ENCODE measurements at places on chromosomes 5 and 9. TPM values are rescaled to one million over a fixed set of nuclear protein-coding genes. Genes with fewer than 3 reads are reported as not detected.

TRIM7 gene
- 6.4 TPM for total RNA-seq

DNA sequence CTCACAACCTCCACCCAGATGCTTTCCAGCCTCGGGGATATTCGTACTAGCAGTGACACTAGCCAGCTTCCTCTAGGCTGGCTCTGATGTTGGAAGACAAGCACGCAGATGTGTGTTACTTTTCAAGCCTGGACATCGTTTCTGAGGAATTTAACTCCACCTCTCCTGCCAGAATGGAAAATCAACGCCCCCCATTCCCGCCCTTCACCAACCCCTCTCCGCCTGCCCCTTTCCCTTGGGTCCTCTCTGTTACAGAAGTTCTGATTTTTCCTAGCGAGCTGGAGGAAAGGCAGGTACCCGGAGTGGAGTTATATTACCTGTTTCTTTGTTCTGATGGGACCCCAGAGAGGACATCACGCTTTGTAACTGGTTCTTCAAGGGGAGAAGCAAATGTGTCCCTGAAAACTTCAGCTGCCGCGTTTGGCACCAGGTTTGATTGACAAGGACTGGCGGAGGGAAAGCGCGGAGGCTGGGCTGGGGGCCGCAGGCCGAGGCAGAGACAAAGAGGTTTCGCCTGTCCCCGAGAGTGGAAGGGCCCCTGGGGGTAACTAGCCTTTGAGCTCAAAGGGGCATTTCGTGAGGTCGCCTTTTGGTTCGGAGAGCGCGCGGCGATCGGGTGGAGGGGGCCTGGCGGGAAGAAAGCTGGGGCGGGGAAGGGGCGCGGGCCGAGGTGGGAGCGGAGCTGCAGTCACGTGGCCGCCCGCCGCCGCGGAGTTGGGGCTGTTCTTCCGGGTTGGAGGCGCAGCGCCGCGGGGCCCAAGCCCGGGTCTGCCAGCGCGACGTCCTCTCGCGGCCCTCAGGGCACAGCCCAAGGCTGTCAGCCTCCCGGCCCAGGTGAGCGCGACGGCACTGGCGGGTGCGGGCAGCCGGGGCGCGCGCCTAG lies at the start of gene NNT:
NNT (plus strand) TSS at position 720 of the 883 bp plus-strand sequence. CDS start 6,016 bp downstream, outside the sequence.
- DNase-seq = peak; percentile 93

- no peak for DNase-seq
Measured at GRCh38 chr5:116025866-116026265, 6.4 kb upstream of the ARL14EPL start.

DNA sequence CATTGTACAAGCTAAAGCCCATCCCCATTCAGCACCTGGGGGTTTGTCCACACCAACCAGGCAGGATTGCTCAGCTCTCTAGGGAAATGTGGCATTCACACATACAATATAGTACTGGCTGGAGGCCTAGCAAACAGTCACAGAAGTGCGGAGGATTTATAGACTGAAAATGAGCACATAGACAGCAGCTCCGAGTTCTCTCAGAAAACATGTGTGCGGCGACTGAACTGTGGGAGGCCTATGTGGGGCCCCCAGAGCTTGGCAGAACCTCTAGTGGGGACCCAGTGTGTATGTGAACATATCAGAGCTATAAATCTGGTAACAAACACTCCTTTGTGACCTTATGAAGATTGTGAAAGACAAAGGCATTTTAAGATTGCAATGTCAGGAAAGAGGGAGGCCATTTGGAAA lies 431.1 kb downstream of the DTWD2 start:
- DNase-seq = no peak

MEGF10 gene
- total RNA-seq = 0.32 TPM

DNA sequence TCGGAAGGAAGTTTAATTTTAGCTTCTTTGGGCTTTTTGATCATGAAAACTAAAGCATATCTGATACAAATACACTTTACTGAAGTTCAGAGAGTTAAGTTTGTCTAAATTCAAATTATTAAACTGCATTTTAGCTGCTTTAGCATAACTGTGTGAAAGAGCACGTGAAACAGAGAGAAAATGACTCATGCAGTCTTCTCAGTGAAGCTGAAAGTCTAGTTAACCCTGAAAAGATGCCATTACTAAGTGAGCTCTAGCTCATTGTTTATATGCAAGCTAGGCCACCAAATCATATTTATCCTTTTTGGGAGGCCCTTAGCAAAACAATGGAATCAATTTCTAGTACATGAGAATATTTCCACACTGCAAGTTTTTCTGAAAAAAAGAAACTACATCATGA lies 27.6 kb downstream of the TPD52L3 start:
- no peak for DNase-seq

- DNase-seq = no peak
Measured at GRCh38 chr5:78903353-78903752, 81.8 kb downstream of the ARSB start.

PCDHB12 gene
- total RNA-seq = 1.1 TPM

DNA sequence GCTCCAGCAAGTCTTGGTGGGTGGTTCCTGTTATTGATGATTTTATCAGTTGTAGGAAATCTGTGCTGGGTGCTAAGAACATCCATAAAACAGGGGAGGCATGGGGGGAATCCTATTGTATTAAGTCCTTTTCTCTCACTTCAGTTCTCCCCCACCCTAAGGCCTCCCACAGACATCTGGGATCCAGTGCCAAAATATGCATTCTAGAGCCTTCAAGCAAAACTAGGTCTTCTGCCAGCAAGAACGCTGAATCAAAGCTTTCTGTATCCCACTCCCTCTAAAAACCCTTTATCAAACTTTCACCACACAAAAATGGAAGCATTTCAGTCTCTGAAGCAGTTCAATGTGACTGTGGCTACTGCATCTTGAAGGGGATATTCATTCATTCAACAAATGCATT lies 281.9 kb downstream of the GAS1 start:
- no peak for DNase-seq

DNA sequence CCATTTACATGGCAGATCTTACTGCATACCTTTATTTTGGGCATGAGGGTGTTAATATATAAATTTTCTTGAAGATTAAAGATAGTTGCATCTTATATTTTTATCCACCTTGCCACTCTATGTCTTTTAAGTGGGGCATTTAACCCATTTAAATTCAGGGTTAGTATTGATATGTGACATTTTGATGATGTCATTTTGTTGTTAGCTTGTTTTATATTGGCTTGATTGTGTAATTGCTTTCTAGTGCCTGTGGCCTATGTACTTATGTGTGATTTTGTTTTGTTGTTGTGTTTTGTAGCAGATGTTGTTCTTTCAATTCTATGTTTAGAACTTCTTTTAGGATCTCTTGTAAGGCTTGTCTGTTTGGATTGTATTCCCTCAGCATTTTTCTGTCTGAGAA lies 939.9 kb upstream of the CDH9 start:
- no peak for DNase-seq

C9orf153 gene
- not detected for total RNA-seq

DNA sequence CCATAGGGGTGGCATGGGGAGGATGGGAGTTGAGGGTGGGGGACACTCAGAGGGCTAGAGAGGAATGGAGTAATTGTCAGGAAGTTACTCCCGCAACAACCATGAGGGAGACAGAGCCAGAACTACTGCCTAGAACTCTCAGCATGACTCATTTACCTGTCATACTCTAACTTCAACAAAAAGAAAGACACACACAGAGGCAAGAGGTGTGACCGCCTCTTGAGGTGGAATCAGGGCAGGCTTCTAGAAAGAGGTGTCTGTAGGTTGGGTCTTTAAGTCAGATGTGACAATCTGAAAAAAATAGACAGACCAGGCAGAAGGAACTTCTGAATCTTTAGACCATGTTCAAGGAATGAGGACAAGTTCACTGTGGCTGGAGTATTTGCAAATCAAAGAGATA lies 73.4 kb downstream of the GABBR2 start:
- DNase-seq = no peak

GRCh38 chr9:130265431-130266235 lies at the start of gene HMCN2:
Gene HMCN2 (plus strand): TSS chr9:130265760. CDS start chr9:130265879, 119 bp downstream.
- peak; percentile 70 for DNase-seq

DNA sequence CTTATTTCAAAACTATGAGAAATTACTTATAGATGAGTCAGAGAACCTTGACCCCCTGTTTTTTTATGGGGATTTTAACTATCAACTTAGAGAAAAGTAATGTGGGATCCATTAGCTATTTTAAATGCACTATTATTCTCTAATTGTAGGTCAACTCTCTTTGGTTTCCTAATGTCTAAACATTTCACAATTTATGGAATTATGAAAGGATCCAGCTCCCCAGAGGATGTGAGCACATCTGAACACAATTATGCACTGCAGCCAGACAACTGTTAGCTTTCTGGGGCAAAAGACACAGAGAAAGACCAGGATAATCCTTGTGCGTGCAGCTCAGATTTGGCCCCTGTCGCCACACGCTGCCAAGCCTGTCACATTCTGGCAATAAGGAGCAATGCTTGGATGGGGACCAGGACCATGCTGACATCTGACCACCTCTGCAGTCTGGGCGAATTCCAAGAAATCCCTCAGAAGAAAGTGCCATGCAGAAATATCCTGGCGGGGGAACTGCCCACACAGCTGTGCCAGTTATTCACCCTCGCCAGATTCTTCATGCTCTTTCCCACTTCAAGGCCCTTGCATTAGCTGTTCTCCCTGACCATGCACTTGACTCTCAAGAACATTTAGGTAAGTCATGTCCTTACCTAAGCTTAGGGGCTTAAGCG lies 22.2 kb upstream of the CMBL start:
- peak; percentile 71 for DNase-seq

CCNI2 gene
- not detected for total RNA-seq

- no peak for DNase-seq
Measured at GRCh38 chr9:98104445-98104881, 14.6 kb downstream of the TRIM14 start.

PCDHGB4 gene
- 12.5 TPM for total RNA-seq

DNA sequence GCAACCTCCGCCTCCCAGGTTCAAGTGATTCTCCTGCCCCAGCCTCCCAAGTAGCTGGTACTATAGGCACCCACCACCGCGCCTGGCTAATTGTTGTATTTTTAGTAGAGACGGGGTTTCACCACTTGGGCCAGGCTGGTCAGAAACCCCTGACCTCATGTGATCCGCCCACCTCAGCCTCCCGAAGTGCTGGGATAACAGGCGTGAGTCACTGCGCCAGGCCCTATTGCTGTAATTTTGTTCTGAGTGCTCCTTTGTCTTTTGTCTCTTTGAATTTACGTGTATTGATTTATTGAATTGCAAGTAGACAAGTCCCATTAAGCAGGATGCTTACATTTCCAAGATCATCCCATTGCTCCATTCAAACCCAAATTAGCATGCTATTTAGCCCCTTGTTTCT lies 186.7 kb downstream of the MSX2 start:
- no peak for DNase-seq

- DNase-seq = no peak
Measured at GRCh38 chr5:76230711-76231285, 147.6 kb downstream of the SV2C start.

AK3 gene
- 108 TPM for total RNA-seq

GRCh38 chr5:74639807-74640449 lies 600 bp downstream of the ENC1 start:
- peak; percentile 79 for DNase-seq

DNA sequence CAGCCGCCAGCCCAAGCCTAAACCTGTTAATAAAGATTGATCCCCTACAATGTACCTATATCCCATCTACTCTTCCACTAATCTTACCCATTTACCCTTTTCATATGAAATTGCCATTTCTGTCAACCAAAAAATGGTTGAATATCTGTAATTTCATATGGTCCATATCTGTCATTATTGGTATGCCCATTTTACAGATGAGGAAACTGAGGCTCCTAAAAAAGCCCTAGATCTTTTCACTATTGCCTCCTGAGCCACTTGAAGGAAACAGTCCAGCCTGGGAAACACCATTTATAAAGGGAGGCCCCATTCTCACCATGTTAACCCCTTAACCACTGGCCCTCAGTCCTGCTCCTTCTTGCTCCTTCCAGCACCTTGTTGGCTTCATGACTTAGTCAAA lies 41.2 kb upstream of the SNAPC3 start:
- DNase-seq = no peak

GRCh38 chr9:113352411-113352810 lies 3.1 kb downstream of the BSPRY start:
- DNase-seq = no peak

MARCHF11 gene
- total RNA-seq = 1.3 TPM

GRCh38 chr9:116860509-116861120 lies 173.5 kb downstream of the TRIM32 start:
- DNase-seq = no peak

DNA sequence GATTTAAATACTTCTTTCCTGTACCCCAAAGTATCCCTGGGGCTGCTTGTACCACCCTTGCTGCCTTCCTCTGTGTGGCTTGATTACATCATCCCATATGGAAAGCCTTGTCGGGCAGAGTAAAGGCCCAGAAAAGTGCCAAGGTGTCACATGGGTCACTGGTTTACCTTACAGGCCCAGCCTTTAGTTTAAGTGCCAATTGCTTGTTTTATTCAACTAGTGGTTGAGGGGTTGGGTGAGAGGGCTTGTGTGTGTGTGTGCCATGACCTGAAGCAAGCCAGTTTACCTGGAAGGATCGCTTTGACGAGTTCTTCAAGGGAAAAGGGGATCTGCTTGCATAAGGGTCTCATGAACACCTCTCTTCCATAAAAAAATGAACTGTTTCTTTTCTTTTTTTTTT lies 7.8 kb upstream of the HSPA9 start:
- no peak for DNase-seq

DNA sequence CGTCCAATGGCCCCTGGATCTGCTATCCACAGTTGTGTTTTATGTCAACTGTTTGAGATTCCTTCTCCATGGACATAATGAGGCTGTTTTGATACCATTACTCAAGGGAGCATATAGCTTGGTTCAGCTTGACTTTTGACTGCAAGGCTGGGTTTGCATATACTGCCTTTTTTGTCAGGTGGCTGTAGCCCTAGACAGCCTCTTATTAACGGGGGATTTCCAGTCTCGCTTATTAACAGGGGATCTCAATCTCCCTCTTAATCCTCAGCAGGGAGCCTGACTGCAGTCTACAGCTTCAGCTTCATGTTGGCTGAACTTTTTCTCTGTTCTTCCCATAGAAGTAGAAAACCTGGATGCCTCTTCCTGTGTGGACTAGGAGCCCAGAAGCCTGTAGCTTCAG lies 73.7 kb upstream of the TNC start:
- DNase-seq = no peak

DNA sequence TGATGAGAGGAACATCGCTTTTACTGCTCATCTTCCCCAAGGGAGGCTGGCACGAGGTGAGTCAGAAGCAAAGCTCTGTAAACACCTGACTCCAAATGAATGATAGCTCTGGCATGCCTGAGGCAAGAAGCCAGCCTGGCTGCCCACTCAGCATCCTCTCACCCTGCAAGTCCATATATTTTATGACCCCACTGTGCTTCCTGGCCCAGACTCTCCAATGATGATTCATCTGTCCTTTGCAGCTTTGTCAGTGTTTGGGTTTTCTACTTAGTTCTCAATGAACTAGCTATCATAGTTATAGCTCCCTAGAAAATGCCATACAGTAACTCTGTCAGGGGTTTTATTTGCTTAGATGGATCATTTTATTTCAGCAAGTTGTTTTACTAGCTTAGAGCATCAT lies 52.1 kb upstream of the FSTL4 start:
- no peak for DNase-seq

DNA sequence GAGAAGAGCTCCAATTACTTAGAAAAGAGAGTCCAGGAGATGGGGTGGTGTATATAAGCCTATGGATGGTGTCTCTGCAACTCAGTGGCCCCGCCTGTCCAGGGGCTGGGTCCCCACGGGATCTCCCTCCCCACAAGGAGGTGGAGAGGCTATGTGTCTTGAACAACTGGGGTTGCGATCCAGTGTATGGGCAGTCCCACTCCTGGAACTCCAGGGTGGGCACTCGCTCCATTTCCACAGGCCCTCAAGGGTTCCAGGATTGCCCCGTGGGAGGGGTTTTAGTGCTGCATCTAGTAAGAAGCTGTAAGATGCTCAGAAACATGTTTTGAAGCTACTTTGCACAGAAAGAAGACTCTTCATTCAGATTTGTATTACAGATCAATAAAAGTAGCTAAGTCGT lies 558 bp upstream of the SMAD5 start:
- no peak for DNase-seq

PDCD1LG2 gene
- 0.48 TPM for total RNA-seq

AGXT2 gene
- not detected for total RNA-seq

All from cardiac septum (tissue), 1 donor.